ENCODE measurements at places on chromosomes 3 and 15. TPM values are rescaled to one million over a fixed set of nuclear protein-coding genes. Genes with fewer than 3 reads are reported as not detected.

The SLCO2A1 gene
- total RNA-seq: 0.98 TPM

The MLH1 gene
- 45.1 TPM for total RNA-seq

The LRRC34 gene
- total RNA-seq: 5.1 TPM

The DVL3 gene
- total RNA-seq: 64.7 TPM

DNA sequence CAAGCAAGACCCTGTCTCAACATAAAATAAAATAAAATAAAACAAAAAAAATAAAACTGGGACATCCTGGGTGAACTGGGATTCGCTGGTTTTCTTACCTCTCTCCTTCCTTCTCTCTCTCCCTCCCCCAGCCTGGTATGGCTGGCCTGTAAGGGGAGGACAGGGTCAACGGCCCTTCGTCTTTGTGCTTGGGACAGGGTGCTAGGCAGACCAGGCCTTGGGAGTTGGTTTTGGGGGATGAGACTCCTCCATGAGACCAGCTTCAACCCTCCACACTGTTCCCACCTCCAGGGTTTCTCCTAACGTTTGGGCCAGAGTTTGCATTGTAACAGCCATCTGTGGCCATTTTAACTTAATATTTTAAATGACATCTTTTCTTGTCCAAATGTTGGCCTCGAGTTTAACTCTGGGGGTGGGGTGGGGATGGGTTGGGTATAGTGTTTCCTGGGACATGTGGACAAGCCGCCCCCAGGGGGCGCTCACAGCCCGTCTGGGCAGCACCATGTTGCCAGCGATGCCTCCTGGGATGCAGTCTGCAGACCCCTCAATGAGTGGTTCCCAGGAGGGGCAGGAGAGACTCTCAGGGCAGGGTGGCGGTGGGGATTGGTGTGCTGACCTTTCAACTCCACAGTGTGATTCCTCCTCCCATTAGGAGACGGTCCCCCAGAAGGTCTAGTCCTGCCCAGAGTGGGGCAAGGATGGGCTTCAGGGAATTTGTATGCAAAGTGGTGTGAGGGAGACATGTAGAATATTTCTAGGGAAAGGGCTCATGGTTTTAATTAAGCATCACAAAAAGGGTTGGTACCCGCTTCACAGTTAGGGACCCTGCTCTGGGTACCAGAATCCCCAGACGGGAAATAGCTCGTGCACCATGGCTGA is 37.7 kb upstream of the LCTL start:
- H3K27me3 ChIP-seq: no peaks in the 10 kb centered on the region
- H3K4me3 ChIP-seq: no peak overlapping the region
- H3K4me1 ChIP-seq: no peaks in the 10 kb centered on the region
- no peak overlapping the region for H3K27ac ChIP-seq
- no peaks in the 10 kb centered on the region for H3K36me3 ChIP-seq

DNA sequence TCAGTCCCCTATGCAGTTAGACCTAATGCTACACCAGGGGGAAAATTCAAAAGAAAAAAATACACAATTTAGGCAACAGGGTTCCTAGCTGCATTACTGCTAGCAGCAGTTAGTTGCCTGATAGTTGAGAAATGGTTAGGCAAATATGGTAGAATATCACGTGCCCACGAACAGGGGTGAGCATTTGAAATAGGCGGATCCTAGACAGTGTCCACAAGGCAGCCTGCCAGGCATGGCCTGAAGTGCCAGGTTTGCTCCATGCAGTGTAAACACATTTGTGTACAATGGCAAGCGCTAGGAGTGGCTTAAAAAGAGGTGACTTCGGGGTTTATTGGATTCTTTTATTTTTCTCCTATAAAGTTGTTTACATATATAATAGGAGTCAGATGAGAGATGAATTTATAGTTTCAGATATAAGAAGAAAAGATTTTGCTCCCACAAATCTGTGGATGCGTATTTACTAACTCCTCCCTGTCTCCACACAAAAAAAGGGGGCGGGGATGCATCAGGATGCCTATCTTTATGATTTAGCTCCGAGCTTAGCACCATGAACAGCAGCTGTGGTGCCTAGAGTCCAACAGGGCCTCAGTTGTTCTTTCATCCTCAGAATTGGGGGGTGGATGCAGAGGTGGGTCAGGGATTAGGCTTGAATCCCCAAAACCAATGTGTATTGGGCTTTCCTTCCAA is 3.9 kb upstream of the TGM4 start:
- no peak overlapping the region for H3K4me3 ChIP-seq
- H3K27ac ChIP-seq: no peak overlapping the region
- H3K36me3 ChIP-seq: peaks cover 27% of the 10 kb centered on the region
- no peaks in the 10 kb centered on the region for H3K4me1 ChIP-seq
- no peaks in the 10 kb centered on the region for H3K27me3 ChIP-seq

DNA sequence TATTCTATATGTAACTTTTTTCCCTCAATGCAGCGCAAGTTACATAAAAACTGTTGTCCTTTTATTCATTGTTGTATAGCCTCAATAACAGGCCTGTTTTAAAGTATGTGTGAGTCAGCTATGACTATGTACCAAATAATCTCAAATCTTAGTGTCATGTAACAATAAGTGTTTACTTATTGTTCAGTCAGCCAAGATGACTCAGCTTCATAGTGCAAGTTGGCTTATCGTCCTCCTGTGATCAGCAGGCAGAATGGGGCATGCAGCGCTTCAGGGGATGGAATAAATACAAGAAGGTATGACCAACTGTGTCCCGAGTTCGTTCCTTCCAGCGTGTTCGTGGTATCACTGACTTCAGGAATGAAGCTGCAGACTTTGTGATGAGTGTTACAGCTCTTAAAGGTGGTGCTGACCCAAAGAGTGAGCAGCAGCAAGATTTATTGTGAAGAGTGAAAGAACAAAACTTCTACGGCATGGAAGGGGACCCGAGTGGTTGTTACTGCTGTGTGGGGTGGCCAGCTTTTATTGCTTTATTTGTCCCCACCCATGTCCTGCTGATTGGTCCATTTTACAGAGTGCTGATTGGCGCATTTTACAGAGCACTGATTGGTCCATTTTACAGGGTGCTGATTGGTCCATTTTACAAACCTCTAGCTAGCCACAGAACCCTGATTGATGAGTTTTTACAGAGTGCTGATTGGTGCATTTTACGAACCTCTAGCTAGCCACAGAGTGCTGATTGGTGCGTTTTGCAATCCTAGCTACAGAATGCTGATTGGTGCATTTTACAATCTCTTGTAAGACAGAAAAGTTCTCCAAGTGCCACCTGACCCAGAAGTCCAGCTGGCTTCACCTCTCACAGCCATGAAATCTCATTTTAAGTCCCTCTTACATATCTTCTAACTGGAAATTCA is 1016.0 kb downstream of the MCTP2 start:
- no peaks in the 10 kb centered on the region for H3K4me1 ChIP-seq
- H3K27me3 ChIP-seq: no peaks in the 10 kb centered on the region
- H3K27ac ChIP-seq: no peak overlapping the region
- no peak for DNase-seq
- H3K4me3 ChIP-seq: no peak overlapping the region
